Activated CD4-positive, alpha-beta T cell treated with anti-CD3 and anti-CD28 coated beads for 1 hour (primary cell): ENCODE measurements at places on chromosomes 5 and 9.

DNA sequence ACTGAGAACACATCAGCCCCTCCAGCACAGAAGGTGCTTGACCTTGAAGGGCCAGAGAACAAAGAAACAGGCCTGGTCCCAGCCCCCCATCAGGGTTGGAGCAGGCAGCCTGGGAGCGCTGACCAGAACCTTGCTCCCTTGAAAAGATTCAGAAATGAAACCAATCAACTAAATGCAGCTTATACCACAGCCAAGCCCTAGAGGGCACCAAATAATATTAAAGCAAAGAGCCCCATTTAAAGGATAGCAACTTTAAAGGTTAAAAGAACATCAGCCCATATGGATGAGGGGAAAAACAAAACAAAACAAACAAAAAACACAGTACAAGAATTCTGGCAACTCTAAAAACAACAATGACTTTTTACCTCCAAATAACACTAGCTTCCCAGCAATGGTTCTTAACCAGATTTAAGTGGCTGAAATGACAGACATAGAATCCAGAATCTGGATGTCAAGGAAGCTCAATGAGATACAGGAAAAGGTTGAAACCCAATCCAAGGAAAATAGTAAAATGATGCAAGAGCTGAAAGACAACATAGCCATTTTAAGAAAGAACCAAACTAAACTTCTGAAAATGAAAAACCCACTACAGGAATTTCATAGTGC lies 471.9 kb downstream of the MTRR start:
- DNase-seq, result no peak

DNA sequence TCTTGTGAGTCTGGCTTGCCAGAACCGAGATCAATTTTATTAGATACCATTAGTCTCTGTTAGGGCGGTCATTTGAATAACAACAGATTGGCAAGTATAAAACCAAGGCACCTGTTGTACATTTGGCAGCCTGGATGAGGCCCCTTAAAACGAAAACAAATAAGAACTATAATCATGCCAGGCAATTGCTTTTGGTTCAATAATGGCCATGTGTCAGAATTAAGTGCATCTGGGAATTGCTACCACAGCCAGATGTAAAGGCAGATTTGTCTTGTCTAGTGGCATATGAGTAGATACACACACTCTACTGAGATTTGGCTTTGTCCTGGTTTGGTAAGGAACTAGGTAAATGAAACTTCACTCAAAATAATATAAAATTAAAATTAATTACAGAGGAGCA lies 1046.2 kb upstream of the DMAC1 start:
- no peak for DNase-seq

GRCh38 chr9:109164042-109164441 lies 3.0 kb downstream of the FRRS1L start:
- DNase-seq, result no peak

GRCh38 chr9:133117271-133118178 lies 3.5 kb downstream of the RALGDS start:
- DNase-seq, result no peak

DNA sequence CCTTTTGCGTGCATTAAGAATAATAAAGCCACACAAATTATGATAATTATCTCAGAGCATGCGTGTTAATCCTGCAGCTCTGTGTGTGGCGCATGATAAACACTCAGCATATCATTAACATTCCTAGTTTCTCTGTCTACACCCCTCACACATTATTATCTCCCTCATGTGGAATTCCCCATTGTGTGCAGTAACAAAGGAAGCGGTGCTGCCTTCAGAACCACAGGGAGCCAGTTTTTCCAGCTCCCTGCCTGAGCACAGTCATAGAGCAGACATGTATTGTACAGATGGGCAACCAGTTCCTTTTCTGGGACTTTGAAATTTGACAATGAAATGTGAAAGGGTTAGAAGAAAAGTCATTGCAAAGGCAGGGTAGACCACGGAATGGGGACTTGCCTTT lies 1365.5 kb upstream of the CDH9 start:
- DNase-seq, result no peak

GRCh38 chr5:32709750-32710549 lies 1.2 kb upstream of the NPR3 start:
- no peak for DNase-seq

DNA sequence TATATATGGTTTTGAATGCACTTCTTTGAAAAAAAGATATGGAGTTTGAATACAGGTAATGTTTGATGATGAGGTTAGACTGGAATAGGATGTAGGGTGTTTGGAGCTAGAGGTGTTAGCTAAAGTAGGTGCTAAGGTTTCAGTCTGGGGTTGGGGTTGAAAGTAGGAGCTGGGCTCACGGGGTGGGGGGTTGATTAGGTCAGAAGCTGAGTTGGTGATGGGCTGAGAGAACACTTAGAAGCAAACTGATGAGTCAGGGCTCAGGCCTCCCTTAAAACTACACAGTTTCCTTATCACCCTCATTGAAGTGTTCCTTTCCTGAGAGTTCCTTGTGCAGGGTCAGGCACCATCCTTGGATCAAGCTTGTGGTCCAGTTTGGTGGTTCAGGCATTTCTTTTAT lies 308.8 kb upstream of the ADAMTS16 start:
- DNase-seq, result no peak

- no peak for DNase-seq
These were observed 138.6 kb downstream of the ARHGEF28 start for GRCh38 chr5:73764586-73764985.

- DNase-seq, result no peak
These were observed 5.5 kb upstream of the DNAJB5 start for GRCh38 chr9:34984049-34984448.

GRCh38 chr9:133374612-133375115 lies 1.2 kb downstream of the SURF4 start:
- no peak for DNase-seq

- no peak for DNase-seq
These were observed 359.3 kb downstream of the LRRC70 start for GRCh38 chr5:62937661-62938558.

DNA sequence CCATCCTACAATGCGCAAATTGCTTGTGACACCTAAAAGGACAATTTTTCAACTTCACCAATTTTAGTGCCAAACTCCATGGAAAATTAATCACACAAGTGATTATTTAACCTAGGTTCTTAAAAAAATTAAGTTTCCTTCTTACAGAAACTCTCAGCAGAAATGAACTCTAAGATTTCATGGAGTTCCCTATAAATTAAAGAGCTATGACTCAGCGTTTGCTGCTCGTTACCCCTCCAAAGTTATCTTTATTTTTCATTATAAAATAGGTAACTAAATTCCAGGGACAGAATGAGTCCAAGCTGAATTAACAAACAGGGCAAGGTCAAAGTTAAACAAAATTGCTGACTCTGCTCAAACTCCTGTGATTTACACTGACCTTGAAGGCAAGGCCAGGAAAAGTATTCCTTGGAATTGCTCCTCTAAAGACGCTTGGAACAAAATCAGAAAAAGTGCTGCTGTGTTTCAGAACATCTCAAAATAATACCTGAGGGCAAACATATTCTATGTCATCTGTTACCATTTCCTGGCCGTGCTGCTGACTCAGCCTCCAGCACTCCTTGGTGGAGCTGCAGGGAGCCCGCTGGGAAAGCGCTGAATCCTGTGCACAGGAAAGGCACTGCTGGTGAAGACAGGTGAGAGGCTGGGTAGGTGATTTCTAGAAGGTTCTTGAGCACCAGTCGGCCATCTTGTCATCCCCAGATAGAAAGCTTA lies 2.5 kb upstream of the CMBL start:
- DNase-seq, result no peak

GRCh38 chr5:58816181-58816731 lies 233.4 kb downstream of the RAB3C start:
- no peak for DNase-seq

DNA sequence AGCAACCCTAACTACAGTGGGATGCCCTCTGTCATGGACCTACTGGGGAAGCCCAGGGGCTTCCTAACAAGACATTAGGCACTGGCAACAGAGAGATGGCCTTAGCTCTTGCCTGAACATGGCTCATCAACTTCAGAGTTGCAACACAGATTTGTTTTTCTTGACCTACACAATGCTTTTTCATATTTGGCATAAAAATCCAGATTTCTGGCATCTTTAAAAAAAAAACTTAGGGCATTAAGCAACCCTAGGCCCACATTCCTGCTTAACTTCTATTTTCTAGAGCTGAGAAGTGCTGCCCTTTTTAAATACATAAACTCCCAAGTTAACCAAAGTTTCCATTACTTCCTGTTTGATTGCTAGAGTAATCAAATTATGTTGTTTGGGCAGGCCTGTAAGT lies 8.0 kb downstream of the GRIA1 start:
- no peak for DNase-seq
